ENCODE measurements at places on chromosomes 6 and 20.

GRCh38 chr6:32131439-32131948 is 1.4 kb upstream of the FKBPL start:
- no peak for DNase-seq

- no peak for DNase-seq
Measured at GRCh38 chr20:32252189-32252588, 25.3 kb upstream of the KIF3B start.

- no peak for DNase-seq
Measured at GRCh38 chr6:132052096-132052495, 100.9 kb upstream of the CCN2 start.

DNA sequence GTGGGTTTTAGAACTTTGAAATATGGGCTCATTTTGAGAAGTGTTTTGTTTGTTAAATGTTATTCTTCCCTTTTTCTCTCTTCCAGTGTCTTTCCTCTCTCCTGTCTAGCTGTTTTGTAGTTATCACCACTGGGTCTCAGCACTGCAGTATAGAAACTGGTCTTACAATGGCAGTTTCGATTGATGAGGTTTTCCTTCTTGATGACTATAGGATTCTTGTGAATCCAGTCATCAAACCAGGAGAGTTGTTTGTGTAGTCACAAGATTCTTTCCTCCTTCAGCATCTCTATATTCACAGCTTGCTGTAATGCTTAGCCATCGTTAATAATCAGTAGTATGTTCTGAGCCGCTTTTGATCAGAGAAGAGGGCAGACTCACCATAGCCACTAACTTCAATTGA is 172.3 kb downstream of the OGFRL1 start:
- DNase-seq = no peak

DNA sequence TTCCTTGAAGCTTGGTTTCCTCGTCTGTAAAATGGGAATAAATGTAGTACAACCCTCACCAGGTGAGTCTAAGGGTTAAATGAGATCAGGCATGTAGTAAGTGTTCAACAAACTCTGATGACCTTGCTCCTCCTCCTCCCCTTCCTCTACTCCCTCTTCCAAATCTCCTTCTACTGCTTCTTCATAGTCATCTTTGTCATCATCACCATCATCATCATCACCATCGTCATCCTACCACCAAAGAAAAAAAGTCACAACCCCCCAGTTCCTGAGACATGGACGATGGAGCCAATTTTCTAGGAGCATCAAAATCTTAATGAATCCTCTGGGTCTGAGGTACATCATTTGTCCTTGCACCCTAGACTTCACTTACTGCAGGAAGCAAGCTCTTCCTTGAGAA is 240.0 kb downstream of the ANKRD60 start:
- no peak for DNase-seq

DNA sequence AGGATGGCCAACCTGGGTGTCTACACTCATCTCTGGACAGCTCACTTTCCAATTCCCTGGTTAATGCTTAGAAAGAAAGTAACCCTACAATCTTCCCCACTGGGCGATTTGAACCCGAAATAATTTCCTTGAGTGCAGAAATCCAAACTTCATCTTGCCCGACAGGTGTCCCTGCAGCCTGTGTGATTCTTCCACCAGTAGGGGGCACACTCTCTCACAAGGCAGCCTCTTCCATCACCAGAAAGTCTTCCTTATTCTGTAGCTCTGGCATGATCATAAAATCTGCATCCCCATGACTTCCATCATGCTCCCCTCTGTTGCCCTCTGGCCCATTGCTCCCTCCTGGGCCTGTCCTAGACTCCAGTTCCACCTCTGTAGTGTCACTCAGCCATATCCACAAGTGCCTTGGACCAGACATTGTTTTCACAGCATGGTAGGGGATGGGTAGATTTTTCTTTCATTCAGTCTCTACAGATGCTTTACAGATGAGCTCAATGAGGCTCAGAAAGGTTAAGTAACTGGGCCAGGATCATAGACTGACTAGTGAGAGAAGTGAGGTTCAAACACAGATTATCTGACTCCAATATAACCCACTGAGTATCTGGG is 170.4 kb upstream of the SPTLC3 start:
- DNase-seq = no peak

DNA sequence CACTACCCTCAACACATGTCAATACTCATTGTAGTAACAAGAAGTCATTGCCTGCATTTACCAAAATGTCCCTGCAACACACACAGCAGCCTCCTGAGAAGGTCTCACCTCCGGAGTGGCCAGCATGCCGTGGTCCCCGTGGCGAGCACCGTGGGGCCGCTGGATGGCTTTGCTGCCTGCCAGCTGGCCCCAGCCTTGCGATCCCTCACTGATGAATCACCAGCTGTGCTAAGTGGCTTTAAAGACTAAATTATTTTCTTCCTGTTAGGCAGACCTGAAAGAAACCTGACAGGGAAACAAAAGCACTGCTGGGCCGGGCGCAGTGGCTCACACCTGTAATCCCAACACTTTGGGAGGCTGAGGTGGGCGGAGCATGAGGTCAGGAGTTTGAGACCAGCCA is 306.7 kb downstream of the CDH4 start:
- peak; percentile 22 for DNase-seq

DNA sequence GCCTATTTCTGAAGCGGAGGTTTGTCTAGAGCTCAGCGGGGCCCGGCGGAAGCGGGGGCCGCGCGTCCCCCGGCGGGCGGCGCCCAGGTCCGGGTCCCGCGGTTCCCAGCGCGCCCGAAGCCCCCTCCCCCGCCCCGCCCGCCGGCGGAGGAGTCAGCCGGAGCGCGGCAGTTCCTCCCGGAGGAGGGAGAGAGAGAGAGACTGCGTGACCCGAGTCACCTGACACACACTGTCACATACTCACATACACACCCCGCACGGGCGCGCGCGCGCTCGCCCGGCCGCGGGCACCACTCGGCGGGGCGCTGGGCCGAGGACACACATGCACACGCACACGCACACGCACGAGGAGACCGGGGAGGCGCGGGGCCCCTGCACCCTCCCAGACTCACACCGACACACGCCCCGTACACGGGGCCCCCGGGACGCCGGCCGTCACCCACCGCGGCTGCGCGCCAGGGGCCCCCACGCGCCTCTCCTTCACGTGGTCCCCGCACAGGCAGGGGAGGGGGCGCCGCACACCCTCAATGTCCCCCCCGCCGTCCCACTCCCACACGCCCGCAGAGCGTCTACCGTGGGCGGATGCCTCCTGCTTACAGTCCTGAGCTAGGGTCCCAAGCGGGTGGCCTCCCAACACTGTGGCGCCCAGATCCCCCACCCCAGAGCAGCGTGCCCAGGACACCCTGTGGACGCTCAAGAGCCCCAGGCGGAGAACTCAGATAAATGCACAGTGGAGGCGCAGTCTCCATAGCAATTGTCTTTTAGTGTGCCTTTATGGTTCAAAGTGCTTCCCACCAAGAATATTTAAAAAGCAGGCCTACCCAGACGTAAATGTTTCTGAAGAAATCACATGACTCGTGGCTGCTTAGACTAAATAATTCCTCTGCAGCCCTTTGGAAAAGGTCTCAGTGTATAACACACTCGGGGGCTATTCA is at the start of gene RRAGD:
Gene RRAGD (minus strand): TSS at position 203 of the 935 bp plus-strand sequence. CDS start 280 bp downstream, outside the sequence.
- no peak for DNase-seq

- DNase-seq = peak; percentile 35
Measured at GRCh38 chr6:55448451-55448850, 121.2 kb downstream of the GFRAL start.

DNA sequence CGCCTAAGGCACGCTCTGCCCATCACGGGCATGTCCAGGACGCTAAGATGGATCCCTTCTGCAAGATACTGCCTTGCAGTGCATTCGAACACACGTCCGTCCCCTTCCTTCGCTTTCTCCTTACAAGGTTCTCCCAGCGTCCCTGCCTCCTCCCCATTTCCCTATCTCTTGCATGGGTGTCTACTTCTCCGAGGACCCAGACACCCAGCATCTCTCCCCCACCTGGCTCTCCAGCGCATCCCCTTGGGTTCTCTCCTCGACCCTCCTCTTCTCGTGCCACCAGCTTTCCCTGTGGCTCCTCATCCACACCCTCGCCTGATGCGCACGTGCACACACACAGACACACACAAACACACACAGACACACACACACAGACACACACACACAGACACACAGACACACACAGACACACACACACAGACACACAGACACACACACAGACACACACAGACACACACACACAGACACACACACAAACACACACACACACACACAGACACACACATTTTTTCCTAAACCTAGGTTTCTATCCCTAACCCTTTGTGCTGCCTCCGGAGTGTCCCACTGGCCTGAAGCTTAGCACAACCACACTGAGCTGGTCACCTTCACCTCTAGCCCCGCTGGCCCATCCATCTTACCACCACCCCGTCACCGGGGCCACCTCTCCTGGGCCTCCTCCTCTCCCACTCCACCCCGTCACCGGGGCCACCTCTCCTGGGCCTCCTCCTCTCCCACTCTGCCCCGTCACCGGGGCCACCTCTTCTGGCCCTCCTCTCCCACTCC is 31.9 kb downstream of the ANKRD60 start:
- DNase-seq = no peak

DNA sequence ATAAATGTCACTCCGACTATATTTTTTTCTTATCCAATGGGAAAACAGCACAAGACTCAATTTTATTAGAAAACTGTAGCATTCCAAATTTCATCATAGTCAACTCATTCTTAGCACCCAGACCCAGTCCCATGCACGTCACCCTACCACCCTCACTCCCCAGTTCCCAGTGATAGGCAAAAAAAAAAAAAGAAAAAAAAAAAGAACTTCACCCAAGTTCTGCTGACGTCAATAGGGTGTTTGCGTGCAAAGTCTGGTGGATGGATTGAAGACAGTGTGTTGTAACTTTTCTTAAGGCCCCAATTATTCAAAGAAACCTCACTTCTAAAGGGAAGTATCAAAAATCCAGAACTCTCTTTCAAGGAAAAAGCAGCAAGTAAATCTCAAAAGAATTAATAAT is 213.9 kb upstream of the PRDM1 start:
- DNase-seq = no peak

DNA sequence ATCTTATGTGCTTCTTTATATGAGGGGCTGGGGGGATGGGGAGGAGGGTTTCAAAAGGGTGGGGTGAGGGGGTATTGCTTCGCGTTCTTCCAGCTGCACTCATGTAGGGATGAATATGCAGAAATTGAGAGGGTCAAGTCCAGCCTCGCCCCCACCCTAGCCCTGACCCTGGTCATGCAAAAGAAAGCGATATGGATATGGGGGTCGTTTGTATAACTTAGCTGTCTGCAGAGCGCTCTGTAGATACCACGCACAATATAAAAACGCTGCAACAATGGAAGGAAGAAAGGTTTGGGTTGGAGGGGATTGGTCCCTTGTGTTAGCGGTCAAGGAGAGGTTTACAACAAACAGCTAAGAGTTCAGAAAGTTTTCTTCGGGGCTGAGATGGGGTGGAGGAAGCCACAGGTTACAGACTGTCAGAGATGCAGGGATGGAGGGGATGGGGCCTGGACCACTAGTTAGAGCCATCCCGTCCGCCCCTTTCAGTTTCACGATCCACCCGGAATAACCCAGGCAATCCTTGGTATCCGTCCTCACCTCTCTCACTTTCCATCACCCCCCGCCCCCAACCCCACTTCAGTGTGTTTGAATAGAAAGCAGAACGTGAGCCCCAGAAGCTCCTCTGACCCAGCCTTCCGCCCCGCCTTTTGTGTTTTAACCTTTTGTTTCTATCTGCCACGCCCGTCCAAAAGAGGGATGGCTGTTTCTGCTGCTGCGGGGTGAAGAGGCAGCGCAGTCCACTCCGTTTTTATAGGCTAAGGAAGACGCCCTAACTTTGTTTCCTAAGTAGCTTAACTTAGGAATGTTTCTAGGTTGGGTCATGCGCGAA is 73.5 kb downstream of the SOX4 start:
- DNase-seq = peak; percentile 17

- no peak for DNase-seq
Measured at GRCh38 chr6:75117701-75118100, 88.2 kb downstream of the COL12A1 start.

GRCh38 chr20:8305449-8305978 is 173.4 kb downstream of the PLCB1 start:
- peak; percentile 64 for DNase-seq

- peak; percentile 21 for DNase-seq
Measured at GRCh38 chr20:48025051-48025515, 239.8 kb upstream of the SULF2 start.

DNA sequence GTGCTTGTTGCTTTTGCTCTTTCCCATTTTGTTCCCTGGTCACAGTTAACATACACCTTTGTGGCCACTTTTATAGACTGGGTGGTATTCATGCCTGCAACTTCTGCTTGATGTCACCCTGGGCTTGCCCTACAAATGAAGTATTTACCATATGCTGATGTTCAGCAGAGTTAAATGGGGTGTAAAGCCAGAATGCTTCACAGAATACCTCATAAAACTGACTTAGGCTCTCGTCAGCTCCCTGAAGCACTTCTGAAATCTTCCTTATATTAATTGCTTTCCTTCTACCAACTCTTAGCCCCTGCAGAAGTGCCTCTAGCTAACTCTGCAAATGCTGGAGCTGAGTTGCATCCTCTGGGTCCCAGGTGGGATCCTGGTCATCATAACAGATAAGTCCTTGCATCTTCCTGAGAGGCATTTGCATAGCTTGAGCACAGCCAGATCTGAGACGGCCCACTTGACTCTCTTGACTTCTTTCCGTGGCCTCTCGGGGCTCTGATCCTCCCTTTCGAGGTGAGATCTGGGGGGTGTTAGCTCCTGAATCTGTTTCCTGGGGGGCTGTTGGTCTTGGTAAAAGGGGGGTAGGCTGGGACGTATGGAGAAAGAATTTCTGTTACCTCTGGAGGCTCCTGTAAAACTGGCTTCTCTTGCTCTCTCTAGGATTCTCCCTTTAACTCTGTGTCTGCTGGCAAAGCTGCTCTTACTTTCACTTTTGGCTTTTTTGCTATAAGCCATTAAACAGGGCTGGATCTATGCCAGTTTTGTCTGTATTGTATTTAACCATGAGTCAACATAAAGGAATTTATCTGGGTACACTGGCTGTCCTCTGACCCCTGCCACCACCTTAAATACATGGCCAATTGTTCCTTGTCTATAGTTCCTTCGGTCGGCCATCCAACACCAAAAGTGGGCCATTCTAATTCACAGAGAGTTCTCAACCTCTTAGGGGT is 223.0 kb upstream of the SYNCRIP start:
- DNase-seq = peak; percentile 79

DNA sequence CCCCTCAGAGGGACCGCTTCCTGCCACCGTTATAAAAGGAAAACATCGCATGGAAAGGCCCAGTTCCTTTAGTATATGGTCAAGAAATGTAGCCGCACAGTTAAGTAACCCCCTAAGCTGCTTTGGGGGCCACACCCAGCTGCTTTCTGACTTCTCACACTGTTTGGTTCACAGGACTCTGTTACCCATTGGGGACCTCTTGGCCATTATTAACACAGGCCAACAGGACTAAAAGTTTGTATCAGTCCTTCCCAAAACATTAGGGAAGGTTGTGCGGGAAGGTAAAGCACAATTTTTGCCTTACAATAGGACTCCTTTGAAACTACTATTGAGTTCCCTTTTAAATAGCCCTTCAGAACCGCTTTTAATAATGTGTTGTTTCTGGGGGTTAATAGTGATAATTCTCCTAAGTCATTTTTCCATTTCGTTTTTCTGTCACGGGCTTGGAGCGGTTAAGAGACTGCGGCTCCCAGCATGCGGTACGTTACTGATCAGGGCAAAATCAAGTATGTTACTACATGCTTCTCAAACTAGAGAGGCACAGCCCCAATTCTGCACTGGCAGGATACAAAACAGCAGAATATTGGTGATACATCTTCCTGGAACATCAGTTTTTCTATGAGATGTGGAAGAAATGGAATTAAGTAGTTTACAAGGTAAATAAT is 668 bp upstream of the RPP40 start:
- DNase-seq = peak; percentile 2

GRCh38 chr6:44021589-44022295 is 105.5 kb downstream of the MRPL14 start:
- DNase-seq = no peak

All from cardiac fibroblast (primary cell).